ENCODE measurements at places on chromosomes 3 and 15.

DNA sequence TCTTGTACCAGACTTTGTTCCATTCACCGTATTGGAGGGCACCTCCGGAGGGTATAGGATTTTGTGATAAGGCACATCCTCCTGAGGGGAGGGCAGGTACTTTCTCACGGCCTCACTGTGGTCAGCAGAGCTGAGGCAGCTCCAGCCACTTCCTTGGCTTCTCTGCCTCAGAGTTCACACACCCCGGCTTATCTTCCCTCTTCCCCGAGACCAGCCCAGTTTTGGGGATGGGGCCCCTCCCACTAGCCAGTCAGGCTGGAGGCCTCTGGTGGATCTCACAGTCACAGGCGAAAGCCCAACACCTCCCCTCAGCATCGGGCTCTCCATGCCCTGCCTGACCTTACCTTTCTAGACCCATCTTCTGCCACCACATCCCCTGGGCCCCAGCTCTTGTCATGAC is 316.2 kb upstream of the CTDSPL start:
- DNase-seq: no peak

- no peak for DNase-seq
Observed at GRCh38 chr3:132595014-132595413, 2.1 kb upstream of the ACKR4 start.

DNA sequence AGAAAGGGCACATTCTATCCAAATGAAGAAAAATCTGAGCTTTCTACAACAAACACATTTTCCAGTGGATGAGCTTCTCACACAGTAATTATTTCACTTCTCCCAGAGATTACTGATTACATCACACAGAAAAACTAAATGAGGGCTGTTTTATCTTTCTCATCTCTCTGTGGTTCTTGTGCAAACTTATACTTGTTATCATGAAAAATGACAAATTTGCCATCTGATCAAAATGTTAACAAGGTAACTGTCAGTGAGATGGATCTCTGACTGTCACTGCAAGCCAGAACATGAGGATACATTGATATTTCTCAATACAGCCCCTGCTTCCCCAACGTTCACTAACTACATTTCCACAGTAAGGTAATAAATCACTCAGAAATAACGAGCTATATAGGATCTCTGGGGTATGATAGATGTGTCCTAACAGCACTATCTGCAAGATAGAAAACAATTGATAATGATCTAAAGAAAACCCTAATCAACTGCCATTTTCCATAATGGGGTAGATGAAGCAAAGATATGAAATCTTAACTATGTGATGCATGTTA is 829.3 kb upstream of the CFAP20DC start:
- DNase-seq: no peak

DNA sequence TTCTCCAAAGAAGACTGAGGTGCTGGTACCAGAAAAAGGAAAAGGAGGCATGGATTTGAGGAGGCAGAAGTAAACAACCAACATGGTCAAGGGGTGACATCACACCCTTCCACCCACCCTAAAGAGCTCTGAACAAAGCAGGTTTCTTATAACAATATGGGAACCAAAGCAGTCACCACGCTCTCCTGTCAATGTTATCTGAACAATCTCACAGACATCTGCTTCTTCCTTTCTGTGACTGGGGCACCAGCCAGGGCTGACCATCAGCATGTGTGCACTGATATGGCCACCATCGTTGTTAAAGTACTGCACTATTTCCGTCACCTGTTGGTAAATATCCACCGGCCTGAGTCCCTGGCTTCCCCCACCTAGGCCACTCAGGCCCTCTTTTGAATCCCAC is 252.9 kb downstream of the SHQ1 start:
- no peak for DNase-seq

DNA sequence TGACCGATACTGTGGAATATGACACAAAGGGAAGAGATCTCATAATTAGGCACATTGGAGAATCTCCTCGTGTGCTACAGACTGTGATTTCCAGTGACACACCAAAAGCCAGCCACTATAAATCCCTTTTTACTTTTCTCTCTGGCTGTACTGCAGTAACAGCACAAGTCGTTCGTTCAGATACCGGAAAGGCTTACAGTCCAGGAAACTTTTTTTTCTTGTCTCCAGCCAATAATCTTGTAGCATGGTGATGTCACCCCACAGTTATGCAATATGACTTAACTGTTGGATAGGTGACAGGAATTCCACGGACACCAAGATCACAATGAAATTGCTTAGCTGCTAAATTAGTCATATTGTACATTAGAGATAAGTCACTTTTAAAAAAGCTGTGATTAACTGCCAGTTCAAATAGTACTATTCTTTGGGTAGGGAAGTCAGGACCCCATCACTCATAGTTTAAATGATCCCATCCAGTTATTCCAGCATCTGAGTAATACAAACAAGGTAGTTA is 36.3 kb upstream of the TSC22D2 start:
- no peak for DNase-seq

DNA sequence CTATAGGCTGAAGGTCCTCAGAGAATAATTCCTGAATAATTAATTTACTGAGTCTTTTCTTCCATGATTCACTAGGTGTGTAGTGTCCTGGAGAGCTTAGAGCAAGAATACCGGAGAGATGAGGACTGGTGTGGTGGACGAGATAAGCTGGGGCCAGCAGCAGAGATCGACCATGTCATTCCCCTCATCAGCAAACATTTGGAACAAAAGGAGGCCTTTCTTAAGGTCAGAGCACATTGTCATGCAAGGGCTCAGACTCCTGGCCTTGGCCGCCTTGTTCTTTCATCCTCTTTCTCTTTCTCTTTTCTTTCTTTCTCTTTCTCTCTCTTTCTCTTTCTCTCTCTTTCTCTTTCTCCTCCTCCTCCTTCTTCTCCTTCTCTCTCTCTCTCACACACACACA is 291.4 kb upstream of the UMPS start:
- no peak for DNase-seq

DNA sequence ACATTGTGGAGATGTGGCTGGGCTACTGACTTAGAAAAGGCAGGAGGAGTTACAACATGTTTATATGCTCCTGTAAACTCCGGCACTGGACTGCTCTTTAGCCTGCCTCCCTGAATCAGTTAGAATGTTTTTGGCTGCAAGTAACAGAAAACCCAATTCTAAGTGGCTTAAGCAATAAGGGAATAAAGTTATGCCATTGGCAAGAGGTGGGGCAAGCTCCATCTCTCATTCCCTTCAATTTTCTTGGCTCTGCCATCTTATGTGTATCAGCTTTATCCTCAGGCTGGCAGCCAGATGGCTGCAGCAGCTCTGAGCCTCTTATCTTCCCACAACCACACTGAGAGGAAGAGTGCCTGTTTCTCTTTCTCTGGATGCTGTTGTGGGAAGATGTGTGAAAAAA is 22.4 kb upstream of the MEIS2 start:
- no peak for DNase-seq

- DNase-seq: no peak
Observed at GRCh38 chr3:177483182-177483967, 286.1 kb upstream of the TBL1XR1 start.

DNA sequence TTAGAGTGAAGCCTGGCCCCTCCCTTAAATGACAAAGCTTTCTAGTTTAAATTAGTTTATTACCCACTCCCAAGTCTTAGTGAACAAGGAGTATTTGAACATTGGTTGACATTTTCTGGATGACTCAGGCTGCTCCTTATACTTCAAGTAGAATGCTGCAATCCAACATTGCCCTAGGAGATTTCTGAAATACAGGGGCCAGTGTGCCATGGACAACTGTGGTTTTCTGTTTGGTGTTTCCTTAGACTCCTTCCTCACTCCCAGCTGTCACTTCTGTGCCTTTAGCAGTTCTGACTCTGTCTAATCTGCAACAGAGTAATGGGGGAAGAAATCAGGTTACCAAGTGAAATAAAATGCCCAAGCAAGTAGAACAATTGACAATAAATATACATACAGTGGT is 116.1 kb upstream of the P2RY1 start:
- no peak for DNase-seq

DNA sequence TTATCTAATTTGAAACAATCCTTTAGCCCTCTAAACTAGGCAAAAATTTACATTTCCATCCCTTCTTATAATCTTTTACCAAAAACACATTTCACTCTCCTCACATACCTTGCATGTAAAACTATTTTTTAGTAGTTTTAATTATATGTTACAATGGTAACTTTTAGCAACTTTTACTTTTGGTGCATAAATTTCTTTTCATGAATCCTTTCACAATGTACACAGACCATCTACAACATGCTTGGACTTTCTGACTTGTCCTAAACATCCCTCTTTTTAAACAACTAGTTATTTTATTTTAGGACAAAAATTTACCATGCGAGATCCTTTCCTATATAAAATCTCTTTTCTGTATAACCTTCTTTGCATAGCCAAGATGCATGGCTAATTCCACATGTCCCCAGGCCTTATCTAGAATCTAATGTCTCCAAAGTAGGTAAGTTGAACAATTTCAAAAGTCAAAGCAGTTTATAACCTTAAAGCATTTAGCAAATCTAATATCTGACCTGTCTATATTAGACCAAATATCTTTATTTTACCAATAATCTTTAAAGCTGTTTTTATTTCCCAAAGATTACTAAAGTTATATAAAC is 14.4 kb upstream of the ALDH1L1 start:
- no peak for DNase-seq

DNA sequence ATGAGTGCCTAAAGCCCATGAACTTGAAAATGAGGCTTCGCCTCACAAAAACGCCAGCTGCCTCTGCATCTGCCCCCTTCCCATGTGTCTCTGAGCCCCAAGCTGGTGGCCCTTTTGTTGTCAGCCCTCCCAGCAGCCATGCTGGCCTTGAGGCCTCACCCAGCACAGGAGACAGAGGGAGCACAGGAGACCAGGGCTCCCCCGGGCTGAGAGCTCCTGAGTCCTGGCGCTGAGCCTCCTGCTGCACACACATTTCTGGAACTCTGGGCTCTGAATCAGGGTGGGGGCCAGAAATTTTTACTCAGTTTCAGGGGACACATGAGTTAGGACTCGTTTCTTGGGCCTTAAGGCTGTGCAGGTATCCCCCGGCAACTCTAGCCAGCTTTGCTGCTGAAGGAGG is 56.4 kb upstream of the ACAD9 start:
- no peak for DNase-seq

DNA sequence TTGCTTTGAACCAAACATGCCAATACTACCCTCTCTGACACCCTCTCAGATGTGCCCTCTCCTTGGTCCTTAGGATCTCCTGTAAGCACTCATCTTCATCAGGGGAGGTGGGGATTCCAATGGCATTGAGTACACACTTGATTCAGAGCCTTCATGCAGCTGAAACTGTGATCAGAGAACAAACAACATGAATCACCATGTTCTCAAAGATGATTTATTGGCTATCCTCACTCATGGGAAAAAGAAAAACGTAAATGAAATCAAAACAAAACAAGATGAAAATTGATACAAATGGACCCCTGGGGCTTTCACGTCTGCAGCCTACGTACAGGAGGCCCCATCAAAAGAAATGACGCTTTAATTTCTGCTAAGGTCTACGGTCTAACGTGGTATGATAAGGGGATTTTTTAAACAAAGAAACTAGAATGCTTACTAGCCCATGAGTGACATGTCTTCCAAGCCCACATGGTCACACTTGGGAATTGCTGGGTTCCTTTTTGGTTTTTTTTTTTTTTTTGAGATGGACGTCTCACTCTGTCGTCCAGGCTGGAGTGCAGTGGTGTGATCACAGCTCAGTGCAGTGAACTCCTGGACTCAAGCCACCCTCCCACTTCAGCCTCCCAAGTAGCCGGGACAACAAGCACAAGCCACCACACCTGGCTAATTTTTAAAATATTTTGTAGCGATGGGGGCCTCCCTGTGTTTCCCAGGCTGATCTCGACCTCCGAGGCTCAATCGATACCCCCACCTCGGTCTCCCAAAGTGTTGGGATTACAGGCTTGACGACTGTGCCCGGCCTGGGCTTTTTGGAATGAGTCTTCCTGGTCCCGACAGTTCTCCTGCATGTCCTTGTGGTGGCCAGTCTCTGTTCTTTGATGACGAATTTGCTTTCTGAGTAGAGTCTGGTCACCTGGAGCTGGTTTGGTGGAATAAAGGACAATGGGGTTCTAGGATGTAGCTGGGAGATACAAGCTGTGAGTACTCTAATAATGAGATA is 202.6 kb downstream of the XXYLT1 start:
- DNase-seq: no peak
